Suppressor macrophage (primary cell): ENCODE measurements at places on chromosomes 2 and 18.
A peak's percentile ranks its signal among the peaks of the same experiment; 100 is the strongest.

DNA sequence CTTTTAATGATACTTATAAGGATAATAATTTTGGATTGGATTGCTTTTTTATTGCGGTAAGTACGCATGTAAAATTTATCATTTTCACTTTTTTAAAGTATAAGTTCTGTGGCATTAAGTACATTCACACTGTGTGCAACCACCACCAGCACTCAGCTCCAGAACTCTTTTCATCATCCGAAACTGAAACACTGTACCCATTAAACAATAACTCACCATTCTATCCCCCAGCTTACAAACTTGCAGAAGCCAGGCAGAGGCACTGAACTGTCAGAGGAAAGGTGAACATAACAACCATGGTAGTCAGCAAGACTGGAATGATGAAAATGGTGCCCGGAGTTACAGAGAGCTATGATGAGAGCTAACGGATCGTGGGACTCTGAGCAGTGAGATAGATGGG lies 465.9 kb downstream of the ADCYAP1 start:
- DNase-seq = no peak

DNA sequence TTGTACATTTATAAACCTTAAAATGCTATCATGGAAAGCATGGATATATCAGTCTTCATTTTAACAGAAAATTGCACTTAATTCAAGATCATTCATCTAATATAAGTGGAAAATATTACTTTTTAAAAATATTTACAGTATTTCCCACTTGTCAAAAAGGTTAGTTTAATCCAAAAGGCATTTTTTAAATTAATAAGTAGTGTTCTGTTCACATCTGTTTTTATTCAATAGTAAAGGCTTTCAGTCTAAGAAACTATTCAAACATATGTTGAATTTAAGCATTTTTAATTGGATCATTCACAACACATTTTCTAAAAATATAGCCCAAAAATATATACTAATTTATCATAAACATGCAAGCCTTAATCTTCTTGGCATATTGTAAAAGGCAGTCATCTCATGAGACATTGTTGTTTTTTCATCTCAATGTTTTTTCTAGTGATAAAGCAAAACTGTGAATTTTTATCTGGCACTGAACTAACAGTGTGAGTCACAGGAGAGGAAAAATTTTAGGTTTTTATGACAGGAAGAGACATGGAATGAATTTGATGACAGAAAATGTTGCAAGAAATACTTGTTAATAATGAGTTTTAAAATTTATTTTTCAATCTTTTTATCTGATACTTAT lies 1642.5 kb upstream of the TMEFF2 start:
- DNase-seq = no peak

GRCh38 chr18:58338141-58338540 lies 290.8 kb downstream of the ALPK2 start:
- DNase-seq = no peak

DNA sequence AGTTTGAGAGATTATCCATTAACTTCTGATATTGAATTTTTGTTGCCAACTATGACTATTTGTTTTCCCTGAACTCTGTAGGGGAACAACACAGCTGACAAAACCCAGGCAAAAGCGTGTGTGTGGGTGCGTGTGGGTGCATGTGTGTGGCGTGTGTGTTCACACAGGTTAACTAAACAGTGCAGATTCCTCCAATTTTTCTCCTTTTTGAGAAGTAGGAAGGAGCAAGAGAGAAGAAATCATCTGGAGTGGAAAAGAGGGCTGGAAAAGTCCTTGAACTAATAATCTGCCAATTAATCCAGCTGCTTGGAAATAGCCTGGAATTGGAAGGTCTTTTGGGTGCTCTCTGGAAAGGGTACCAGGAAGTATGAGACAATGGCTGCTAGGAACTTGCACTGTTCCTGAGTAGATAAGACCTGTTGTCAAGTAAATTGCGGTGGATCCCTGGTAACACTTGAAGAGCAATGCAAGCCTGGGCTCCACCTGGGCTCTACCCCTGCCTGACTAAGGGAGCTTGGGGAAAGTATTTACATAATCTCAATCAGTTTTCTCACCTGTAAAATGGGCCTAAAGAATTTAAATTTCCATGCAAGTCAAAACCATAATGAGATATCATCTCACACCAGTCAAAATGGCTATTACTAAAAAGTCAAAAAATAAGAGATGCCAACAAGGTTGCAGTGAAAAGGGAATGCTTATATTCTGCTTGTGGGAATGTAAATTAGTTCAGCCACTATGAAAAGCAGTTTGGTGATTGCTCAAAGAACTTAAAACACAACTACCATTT lies 40.5 kb upstream of the IL1R1 start:
- no peak for DNase-seq

DNA sequence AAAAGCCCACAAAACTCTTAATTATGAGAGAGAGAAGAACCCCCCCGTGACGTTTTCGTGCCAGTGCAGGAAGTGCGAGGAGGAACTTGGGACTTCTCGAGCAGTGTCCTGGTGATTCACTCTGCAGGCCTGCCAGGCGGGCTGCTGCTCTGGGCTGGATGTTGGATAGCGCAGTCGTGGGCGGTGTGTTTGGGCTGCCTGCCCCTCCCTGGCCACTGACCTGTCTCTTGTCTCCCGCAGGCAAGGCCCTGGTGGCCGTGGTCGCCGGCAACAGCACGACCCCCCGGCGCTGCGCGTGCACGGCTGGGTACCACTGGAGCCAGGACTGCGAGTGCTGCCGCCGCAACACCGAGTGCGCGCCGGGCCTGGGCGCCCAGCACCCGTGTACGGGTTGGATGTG lies 29.0 kb downstream of the TNFRSF11A start:
- peak; percentile 77 for DNase-seq

GRCh38 chr2:72572501-72572900 lies 253.3 kb downstream of the EXOC6B start:
- DNase-seq = no peak

GRCh38 chr18:8121942-8122480 lies 487.2 kb upstream of the RAB12 start:
- no peak for DNase-seq

GRCh38 chr18:9629709-9630108 lies 15.3 kb upstream of the PPP4R1 start:
- peak; percentile 47 for DNase-seq

DNA sequence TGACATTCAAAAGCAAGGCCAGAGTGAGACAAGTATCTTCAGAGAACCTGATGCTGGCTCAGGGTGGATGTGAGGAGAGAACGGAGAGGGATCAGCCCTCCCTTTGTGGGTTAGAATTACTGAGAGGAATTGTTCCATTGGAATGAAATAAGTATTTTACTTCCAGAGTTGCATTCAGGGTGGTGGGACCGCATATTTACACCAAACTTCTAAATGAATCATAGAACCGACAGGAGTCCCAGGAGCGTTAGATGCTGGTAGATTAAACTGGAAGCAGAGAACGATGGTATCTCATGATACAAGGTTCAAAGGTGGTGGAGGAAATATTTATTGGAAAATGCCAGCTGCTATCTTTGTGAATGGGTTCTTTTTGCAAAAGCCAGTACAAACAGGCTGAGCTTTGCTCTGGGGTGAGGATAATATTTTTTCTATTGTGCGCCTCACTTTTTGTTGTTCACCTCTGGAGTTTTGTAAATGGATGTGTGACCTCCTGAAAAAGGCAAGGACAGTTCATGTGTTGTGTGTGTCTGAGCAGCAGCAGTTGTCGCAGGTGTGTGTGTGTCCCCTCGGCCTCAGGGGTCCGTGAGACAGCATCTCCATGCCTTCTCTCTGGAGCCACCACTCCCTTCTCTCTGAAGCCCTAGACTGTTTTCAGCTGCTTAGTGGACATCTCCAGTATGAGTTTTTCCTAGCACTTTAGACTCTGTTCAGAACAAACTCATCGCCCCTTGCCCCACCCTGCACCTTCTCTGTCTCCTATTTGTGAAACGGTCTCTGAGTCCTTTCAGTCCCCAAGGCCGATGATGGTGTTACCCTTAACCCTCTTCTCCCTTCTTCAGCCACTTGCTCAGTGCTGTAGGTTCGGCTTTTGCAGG lies 17.8 kb downstream of the MTCL1 start:
- no peak for DNase-seq

GRCh38 chr2:150255528-150255927 lies 231.9 kb downstream of the RND3 start:
- DNase-seq = no peak

- no peak for DNase-seq
These were observed 31.0 kb downstream of the COL4A4 start for GRCh38 chr2:227132986-227133385.

DNA sequence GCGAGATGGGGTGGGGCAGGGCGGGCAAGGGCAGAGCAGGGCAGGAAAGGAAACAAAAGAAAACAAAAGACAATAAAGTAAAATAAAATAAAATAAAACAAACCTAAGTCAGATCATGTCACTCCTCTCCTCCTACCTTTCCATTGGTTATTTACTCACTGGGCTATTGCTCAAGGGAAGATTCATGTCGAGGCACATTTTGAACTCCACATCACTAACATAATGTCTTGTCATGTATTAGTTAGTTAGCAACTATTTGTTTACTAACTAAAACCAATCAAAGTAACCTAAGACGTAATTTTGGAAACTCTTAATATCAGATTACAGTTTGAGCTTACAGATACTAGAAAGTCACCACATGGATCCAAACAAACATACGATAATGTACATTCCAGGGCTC lies 2.2 kb downstream of the C1D start:
- no peak for DNase-seq

DNA sequence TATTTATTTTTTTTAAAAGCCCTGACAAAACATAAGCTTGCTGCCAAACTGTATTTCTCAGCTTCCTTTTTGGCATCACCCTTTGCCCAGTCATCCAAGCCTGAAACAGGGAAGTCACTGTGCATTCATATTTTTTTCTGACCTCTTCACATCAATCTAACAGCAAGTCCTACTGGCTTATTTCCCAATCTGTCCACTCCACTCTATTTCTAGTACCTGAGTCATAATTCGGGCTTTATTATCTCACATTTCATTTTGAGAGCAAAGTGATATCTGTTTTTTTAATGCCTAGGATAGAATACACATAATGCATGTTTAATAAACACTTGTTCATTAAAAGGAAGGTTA lies 5.1 kb downstream of the HNMT start:
- peak; percentile 77 for DNase-seq

DNA sequence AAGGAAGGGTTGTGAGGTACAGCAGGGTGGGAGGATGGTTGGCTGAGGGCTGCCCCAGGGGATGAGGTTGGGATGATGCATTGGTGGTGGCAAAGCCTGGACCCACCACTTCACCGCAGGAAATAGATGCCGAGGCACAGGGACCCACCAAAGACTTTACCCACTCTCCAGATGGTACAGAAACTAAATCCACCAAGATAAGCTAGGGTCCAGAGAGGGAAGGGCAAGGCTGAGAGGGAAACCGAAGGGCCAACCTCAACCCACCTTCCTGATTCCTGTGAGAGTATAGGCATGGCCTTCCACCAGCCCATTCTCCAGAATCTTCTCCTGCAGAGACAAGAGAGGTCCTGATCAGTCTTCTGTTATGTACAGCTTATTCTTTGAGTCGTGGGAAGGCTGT lies 18.1 kb downstream of the CAPN14 start:
- no peak for DNase-seq

GRCh38 chr18:22170421-22171257 lies 1.2 kb downstream of the GATA6 start:
- peak; percentile 31 for DNase-seq

GRCh38 chr2:148643421-148643820 lies 1.1 kb upstream of the EPC2 start:
- DNase-seq = no peak

DNA sequence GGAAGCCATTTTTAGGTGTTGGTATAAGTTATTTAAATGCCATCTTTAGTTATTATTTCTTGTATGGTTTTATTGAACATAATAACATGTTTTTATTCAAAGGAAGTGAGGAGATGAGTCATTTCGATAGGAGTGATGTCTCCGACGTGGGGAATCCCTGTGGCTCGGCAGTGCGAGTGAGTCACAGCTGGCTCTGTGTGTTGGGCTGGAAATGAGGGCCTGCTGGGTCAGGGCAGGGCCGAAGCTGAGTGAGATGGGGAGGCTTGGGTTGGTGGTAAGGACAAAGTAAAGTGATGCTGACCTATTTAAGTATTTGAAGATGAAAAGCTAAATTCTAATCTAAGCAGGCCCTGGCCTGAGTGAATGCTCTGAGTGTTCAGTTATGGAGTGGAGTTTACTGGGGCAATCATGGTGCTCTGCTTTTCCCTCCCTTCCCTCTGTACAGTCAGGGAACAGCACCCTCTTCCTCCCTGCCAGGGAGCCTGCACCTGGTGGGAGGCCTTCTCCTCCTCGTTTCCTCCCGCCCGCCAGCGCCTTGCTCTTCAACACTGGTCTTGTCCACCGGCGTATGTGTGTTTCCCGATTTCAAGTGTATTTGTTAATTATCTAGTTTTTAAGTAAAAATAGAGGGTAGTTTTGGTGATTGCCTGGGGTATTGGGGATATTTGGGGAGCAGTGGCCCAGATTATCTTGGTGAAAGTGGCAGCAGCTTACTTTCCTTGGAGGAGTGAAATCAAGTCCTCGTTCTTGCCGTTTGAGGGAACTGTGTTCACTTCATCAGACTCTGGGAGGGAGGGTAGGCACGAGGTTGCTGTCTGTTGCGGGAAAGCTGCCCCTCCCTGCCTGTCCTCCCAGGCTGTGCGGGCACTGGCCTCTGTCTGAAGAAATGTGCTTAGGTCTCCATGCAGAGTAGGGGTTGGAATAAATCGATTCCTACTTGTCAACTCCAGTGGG lies 157.0 kb downstream of the LDLRAD4 start:
- peak; percentile 88 for DNase-seq

DNA sequence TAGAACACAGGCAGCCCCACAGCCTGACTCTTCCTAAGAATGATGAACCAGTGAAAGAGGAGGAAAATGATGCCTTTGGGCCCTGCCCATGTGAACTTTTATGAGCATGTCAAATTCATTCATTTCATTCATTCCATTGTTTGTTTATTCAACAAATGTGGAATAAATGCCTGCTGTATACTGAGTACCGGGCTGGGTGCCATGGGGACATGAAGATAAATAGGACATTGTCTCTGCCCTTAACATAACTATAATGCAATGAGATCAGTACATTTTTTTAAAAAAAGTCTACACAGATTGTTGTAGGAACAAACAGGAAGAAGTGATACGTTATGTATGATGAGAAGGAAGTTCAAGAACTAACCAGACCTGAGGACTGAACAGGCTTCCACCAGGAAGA lies 14.7 kb downstream of the MREG start:
- DNase-seq = no peak

DNA sequence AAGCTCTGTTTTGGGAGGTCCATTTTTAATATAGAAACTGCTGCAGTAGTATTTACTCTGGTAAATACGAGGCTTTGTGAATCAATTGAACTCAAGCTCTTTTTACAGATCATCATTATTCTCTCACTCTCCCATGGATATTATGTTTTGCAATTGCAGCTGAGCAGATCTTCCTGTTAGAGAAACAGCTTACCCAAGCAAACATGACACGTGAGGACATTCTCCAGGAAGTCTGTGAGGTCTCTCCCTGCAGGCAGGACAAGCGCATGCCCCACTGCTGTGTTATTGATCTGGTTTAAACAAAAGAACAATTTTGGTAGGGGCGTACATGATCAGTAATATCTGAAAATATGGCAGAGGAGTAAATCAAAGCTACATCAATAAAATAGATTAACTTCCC lies 72.1 kb downstream of the COL6A3 start:
- peak; percentile 65 for DNase-seq
